ENCODE measurements at places on chromosomes 7 and 10.

- no peak for DNase-seq
These were observed 93.8 kb downstream of the WDR37 start for GRCh38 chr10:1149793-1150637.

GRCh38 chr7:2757361-2757903, 69.4 kb downstream of the AMZ1 start:
- no peak for DNase-seq

DNA sequence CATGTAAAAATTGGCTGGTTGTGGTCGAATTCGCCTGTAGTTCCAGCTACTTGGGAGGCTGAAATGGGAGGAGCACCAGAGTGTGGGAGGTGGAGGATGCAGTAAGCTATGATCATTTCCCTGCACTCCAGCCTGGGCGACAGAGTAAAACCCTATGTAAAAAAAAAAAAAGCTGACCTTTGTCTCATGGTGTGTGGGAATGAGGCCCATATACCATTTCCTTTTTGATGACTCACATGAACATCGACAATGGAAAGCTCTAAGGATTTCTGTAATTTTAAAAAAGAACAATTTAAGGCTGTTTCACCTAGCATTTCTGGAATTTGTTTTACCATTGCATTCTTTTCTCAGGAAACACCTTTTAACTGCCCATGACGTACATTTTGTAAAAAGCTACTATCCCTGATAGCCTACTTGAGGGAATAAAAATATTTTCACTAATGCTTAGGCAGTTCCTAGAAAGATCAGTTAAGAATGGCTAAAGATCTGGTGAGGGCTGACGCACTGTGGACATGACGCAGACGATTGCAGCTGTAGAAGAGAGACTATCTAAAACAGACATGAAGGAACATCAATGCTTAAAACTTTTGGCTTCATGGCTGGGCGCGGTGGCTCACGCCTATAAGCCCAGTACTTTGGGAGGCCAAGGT, 400.6 kb upstream of the IGFBP3 start:
- no peak for DNase-seq

DNA sequence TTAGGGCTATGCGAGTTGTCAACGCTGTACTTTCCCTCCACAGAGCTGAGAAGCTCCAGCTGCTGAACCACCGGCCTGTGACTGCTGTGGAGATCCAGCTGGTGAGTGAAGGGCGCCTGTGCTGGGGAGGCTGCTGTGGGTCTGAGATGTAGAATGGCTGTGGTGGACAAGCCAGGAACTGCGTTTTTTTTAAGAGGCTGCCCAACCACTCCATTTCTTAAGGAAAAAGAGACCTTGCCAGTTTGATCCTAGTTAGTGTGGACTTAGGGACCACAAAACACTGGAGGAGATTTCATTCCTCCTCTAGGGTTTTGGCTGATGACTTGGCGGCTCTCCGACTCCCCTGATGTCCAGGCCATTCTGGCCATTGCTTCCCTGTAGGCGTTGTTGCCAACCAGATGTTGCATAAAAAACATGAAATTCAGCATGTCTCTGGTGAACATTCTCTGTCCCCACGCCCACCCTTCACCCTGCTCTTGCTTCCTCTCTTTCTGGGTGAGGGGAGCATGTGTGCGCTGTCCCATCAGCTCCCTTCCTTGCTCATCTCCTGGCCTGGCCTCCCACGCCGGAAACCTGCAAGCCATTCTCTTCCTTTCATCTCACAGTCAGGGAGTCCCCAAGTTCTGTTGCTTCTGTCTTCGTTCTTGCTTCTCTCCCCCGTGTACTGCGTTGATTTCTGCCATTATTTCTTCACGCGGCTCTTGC, 30.9 kb downstream of the CRCP start:
- DNase-seq, result no peak

DNA sequence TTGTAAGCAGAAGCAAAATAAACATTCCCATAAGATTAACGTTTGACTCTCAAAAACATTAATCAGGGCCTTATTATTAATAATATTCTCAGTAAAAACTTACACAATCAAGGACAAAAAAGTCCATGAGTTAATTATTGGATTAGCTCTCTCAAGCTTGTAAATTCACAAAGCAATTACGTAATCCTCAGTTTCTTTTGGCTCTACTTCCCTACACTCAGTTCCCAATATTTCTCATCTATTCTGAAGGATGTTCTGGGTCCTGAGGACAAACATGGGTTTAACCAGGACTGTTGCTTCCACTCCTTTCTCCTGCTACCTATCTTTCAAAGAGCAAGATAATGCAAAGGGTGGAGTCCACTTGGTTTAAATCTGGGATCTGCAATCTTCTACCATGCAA, 15.1 kb downstream of the FBXL13 start:
- DNase-seq, result no peak

- no peak for DNase-seq
These were observed 38.2 kb upstream of the CPXM2 start for GRCh38 chr10:123929791-123930190.

DNA sequence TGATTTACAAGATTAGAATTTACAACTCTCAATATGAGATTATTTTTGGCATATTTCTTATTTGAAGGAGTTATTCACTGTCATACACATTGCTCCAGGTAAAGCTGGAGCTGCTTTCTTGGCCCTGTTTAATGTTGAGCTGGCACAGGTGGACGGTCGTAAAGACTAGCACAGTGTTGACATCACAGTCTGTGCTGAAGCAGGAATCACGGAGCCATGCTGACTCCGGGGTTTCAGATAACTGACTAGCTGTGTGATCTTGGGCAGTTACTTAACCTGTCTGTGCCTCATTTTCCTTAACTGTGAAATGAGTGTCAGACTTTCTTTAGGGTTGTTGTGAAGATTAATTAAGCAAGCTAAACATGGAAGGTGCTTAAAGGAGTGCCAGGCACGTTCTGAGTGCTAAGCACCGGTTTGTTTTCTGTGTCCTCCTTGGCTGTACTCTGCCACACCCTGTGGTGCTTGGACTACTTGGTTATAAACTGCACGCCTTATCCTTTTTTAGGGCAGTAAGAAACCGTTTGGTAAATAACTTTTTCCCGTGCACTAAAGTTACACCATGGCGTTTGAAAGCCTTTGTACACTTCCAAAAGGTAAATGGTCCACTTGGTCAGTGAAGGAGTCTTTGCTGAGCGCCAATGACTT, 47.7 kb downstream of the DYNC2I1 start:
- no peak for DNase-seq

DNA sequence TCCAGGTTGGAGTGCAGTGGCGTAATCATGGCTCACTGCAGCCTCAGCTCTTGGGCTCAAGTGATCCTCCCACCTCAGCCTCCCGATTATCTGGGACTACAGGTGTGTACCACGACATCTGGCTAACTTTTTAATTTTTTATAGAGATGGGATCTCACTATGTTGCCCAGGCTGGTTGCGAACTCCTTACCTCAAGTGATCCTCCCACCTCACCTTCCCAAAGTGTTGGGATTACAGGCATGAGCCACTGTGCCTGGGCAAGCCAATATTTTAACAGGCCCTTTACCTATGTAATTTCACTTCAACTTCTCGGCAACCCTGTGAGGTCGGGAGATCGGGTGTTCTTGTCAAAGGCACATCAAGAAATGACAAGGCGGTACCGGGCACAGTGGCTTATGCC, 146.3 kb downstream of the CUX1 start:
- DNase-seq, result no peak

DNA sequence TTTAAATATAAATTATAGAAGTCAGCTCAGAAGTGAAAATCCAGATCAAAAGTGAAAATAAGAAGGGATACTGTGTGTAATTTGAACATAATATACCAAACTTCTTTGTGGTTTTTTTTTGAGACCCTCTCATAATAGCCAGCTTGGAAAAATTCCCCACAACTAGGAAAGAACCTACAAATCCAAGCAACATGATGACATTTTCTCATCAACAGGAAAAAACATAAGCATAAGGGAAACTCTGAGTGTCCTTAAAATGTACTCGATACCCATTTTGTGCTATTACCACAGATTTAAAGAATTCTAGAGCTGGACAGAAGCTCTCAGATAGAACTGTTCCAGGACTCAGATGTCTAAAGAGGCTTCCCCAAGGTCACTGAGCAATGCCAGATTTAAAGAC, 214.8 kb upstream of the KLF14 start:
- no peak for DNase-seq

GRCh38 chr7:27670177-27670576, 7.5 kb upstream of the HIBADH start:
- no peak for DNase-seq

GRCh38 chr7:55081472-55082227, 62.8 kb downstream of the EGFR start:
- DNase-seq, result no peak

DNA sequence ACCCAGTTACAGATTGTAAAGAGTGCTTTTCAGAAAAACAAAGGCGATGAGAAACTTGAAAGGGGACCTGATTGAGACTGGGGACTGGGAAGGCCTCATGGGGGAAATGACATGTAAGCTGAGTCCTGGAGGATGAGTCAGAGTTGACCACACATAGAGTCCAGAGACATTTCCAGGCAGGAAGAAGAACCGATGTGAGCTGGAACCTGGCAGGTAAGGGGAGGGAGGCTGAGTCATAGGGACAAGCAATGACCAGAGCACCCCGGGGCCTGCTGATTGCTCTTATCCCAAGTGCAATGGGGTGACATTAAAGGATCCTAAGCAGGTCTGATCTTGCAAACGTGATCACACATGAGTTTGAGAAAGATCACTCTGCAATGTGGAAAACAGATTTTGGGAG, 11.7 kb downstream of the TLL2 start:
- no peak for DNase-seq

DNA sequence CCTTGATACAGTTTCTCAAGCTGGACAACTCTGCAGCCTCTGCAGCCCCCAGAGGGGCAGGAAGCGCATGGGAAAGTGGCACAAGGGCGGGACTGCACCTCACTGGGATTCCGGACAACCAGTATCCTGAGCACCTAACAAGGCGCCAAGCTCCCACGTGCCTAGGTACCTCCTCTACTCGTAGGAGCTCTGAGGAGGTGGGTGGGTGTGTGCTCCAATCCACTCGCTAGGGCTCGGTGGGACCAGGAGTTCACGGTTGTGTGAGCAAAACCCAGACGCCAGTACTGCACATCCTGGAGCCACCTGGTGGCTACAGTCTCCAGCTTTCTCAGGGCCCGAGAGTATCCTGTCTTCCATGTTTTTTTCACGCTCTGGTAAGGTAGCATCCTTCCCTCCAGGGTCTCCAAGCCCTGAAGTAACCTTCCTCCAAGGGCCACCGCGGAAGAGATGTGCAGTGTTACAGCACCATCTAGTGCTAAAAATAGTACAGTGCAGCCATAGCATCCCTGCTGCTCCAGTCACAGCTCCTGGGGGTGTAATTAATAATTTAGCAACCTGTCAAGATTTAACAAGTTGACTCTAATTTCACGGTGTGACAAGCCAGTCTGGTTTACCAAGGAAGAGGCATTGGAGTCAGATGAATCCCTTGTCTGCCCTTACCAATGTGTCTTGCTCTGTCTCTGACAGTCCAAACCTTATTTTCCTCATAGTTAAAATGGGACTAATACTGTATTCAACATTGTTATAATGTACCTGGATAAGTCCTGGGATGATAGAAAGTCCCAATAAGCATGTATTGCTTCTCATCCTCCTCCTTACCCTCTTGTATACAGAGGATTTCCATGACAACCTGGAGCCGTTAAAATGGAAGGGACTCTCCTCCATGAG, 70.4 kb downstream of the HERPUD2 start:
- DNase-seq, result no peak

GRCh38 chr7:2416650-2417049, 13.2 kb downstream of the CHST12 start:
- no peak for DNase-seq

DNA sequence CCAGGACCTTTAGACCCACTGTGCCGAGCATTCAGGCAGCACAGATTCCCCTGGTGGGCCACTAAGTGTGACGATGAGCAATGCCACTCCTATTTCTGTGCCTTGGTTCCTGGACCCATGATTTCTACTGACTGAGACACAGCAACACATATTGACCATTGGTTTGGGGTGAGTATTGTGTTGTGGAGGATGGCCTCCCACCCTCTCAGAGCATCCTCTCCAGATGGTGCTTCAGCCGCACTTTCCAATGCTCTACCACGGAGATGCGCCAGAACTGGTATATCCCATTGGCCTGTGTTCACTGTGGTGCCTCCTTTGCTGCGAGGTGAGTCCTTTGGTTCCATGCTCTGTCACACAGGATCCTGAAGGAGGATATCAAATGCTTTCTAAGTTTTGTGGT, 10.1 kb upstream of the GDF10 start:
- DNase-seq, result no peak

- no peak for DNase-seq
These were observed 118.1 kb downstream of the PTPRN2 start for GRCh38 chr7:158469396-158470051.

DNA sequence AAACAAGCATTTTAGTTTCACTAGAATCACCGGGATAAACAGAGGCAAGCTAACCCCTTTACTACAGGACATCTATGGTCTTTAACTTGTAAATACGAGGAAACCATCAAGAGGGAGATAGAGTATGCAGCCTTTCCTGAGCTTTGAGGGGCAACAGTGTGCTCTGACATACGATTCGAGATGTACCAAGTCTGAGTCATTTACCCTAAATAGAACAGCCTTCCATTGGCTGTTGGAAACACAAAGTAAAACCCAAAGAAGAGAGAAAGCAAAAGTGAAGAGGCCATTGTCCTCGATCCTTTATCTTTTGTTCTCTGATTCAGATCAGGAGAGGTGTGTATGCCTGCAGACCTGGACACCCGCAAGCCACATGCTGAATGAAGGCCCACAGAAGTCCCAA, 289.5 kb downstream of the KCNMA1 start:
- DNase-seq, result no peak

DNA sequence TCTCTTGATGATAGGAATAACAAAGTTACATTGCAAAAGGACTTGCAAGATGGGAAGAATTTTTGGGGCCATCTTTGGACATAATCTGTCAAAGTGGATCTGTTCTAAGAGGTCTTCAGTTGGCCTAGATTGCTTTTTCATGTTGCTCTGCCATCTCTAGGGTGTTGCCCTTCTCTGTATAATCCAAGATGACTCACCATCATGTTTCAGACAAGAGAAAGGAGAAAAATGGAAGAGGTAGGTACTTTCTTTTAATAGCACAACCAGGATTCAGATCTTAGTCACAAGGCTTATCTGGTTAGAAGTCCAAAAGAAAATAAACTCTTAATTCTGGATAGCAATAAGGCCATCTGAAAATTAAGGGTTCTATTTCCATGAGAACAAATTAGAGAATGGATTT, 38.7 kb upstream of the FOXP2 start:
- no peak for DNase-seq

DNA sequence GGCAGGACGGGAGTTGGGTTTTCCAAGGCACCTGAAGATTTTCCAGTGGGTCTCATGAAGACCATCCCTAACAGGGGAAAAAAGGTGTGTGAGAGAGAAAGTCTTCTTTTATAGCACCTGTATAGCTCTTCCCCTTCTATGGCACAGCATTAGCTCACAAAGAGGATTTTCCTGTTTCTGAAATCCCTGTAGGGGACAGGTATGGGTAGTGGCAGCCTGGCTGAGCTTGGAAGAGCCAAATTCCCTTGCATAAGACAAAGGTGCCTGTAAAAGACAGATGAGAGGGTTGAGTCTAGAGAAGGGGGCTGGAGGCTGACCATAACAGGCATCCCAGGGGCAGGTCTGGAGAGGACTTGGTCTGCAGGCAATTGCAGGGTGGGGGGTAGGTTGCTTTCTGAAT, 63.7 kb downstream of the COL13A1 start:
- DNase-seq, result no peak
